IPS DF 6.9 (cell line): ENCODE measurements at places on chromosomes 7 and 10.

- DNase-seq: no peak
Observed at GRCh38 chr7:150396426-150396825, 17.3 kb downstream of the ZNF775 start.

GRCh38 chr7:92072708-92073107, 61.6 kb downstream of the CYP51A1 start:
- no peak for DNase-seq

- DNase-seq: no peak
Observed at GRCh38 chr7:45525057-45525456, 49.1 kb upstream of the ADCY1 start.

- no peak for DNase-seq
Observed at GRCh38 chr10:77448226-77448625, 189.4 kb downstream of the KCNMA1 start.

DNA sequence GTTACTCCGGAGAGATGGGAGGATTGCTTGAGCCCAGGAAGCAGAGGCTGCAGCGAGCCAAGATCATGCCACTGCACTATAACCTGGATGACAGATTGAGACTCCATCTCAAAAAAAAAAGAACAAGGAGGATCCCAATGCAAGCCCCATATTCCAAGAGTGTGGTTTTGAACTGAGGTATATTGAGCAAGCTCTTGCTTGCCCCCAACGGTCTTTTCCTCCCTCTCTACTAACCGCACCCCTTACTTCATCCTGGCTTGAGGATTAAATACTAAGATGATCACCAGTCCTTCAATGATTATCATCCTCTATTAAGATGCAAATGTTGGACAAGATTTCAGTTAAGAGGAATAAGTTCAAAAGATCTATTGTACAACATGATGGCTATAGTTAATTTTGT, 12.5 kb upstream of the SRGN start:
- DNase-seq: no peak
